ENCODE measurements at places on chromosomes 16 and 17.

DNA sequence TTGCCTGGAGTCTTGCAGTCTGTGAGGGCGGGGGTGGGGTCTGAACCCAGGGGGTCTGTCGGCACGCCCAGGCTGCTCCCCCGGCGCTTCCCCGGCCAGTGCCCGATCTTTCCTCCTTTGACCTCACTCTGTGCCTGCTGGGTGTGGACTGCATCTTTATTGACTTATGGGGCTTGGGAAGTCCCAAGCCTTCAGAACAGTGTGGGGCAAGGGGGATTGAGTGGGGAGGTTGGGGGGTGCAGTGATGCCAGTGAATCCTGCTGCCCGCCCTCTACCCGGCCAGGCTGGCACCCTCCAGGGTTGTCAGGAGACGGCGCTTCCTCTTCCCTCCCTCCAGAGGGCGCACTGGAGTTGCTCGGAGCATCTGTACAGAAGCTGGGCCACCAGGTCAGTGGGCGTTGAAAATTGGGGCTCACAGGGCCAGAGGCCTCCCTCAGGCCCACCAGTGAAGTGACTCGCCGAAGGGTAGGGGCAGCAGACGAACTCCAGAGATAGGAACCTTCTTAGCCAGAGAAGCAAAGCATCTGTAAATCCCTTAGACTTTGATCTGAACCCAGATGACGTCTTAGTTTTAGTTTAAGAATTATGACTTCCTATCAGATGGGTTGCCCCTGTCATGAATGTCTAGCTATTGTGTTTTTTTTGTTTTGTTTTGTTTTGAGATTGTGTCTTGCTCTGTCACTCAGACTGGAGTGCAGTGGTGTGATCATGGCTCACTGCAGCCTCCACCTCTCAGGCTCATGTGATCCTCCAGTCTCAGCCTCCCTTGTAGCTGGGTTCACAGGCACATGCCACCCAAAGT lies 184.8 kb upstream of the CIBAR2 start:
- DNase-seq: no peak

GRCh38 chr16:29899516-29900101 lies at the start of gene SEZ6L2:
Gene SEZ6L2, minus strand, starts transcription at chr16:29899550. Its CDS starts 531 bp downstream, at chr16:29899019.
- DNase-seq: peak; percentile 93

GRCh38 chr17:48621410-48622392 lies 4.5 kb downstream of the HOXB9 start:
- DNase-seq: no peak

GRCh38 chr16:11417487-11417886 lies 72.2 kb downstream of the RMI2 start:
- no peak for DNase-seq

DNA sequence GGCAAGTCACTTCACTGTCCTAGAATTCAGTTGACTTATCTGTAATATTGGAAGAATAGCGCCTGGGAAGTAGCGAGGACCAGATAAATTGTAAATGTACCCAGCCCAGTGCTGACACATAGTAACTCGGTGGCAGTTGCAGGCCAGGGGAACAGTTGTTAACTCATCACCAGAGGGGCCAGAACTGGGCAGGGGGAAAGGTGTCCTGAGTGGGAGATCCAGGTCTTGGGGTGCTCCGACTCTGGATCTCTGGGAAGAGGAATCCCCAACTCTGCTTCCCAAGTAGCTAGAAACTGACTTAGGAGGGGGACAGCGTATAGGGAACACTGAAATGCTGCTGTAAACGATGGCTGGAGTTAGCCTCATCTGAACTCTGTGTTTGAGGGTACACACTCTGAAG lies 23.0 kb downstream of the BCL7C start:
- no peak for DNase-seq

GRCh38 chr16:89919535-89920406 lies 1.1 kb downstream of the MC1R start:
- no peak for DNase-seq

GRCh38 chr17:19402171-19402570 lies 8.9 kb upstream of the RNF112 start:
- no peak for DNase-seq

- DNase-seq: no peak
Measured at GRCh38 chr17:1552932-1553331, 9.7 kb downstream of the PITPNA start.

GRCh38 chr16:66376577-66377305 lies 10.2 kb downstream of the CDH5 start:
- no peak for DNase-seq

All from retina (tissue), 1 donor.